ENCODE measurements at places on chromosomes 6 and 20.

DNA sequence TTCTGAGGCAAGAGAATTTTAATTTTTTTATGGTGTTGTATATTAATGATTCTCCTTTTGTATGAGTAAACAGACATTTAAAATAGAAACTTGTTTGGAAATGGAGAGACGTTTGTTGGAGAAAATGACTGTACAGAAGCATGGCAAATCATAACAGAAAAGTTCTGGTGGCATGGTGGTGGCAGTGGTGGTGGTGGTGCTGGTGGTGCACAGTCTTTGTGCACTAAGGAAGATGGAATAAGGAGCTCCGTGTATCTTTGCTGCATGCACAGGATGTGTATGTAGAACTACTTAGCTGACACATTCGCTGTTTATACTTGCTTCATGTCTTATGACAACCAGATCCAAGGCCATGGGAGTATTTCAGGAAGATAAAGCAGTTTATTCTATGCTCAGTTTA lies 294.9 kb downstream of the UTRN start:
- no peak for DNase-seq

GRCh38 chr6:126770176-126770575 lies 348.3 kb upstream of the RSPO3 start:
- DNase-seq: no peak

- DNase-seq: no peak
Measured at GRCh38 chr6:37679539-37680476, 17.9 kb downstream of the MDGA1 start.

GRCh38 chr20:57043091-57043490 lies 223.3 kb downstream of the BMP7 start:
- no peak for DNase-seq

Data from CD4-positive, alpha-beta T cell treated with Interleukin-17A for 1 hour (primary cell).